Sciatic nerve (tissue), 2 donors: ENCODE measurements at places on chromosomes 16 and 17. TPM values are rescaled to one million over a fixed set of nuclear protein-coding genes. Genes with fewer than 3 reads are reported as not detected.

The TP53TG3E gene
- not detected for total RNA-seq

GRCh38 chr17:45440161-45440778, 7.6 kb upstream of the ARHGAP27 start:
- no peak for DNase-seq

GRCh38 chr17:49887744-49888360, 40.0 kb upstream of the TAC4 start:
- DNase-seq = no peak

- no peak for DNase-seq
Measured at GRCh38 chr16:51629576-51629975, 478.5 kb upstream of the SALL1 start.

DNA sequence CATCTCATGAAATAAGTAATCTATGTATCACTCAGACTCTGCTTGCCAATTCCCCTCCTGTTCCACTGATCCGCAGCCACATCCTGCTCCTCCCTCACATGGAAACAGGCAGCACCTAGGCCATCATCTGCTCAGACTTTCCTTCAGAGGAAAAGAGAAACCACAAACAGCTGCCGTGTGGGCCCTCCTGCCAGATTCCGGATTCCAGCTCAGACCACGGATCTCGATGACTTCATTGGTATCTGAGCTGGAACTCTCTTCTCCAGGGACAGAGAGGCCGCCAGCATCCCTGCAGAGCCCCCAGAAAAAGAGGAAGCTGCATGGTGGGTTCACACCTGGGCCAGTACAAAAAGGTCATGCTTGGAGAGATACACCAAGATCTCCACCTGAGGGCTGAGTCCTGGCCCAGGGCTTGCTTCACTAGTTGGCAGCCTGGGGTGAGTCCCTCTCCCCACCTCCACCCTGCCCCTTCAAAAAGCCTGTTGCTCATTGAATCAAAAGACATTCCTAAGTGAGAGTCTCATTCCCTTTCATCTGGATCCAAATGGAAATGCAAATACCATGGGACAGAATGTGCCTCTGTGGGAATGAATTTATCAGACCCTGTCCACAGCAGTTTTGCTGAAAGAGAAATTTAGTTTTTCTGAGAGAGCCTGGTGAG, 47.2 kb downstream of the HOXB1 start:
- no peak for DNase-seq
